ENCODE measurements at places on chromosomes 5 and 9.

- DNase-seq, result no peak
Observed at GRCh38 chr5:111933086-111933485, 176.1 kb upstream of the NREP start.

- no peak for DNase-seq
Observed at GRCh38 chr5:80059354-80059980, 24.3 kb downstream of the THBS4 start.

DNA sequence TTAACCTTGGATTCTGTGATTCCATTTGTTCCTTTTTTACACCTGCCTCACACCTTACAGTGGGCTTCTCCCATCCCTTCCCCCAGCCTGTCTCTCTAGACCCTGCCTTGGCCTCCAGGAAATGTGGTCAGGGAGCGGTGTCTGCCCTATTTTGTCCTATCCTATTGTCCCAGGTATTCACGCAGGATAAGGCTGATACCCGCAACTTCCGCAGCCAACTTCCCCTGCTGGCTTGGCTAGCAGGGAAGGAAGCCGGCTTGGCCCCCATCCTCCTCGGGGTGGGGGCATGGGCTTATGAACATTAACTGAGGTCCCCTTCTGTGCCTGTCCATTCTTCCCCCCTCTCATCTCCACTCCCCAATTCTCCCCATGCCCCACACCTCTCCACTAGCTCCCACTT is 3.5 kb downstream of the CSF1R start:
- DNase-seq, result no peak

DNA sequence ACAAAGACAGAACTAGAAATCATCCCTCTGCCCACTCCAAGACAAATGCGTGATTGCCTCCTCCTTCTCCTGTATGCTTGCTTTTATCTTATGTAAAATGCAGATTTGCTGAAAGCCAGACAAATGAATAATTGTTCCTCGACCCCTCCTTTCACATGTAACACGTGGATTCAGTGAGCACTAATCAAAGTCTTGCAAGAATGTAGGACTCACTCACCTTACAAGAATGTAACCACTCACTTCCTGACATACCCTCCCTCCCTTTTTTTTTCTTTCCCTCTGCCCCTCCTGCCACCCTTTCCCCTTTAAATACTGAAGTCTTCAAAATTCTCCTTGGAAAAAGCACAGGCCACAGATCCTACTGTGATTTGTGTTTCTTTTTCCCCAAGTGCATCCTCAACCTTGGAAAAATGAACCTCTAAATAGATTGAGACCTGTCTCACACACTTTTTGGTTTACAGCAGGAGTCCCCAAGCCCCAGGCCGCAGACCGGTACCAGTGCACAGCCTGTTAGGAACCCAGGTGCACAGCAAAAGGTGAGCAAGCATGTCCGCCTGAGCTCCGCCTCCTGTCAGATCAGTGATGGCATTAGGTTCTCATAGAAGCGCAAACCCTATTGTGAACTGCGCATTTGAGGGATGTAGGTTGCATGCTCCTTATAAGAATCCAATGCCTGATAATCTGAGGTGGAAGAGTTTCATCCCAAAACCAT is 29.4 kb upstream of the HSD17B3 start:
- DNase-seq, result no peak

DNA sequence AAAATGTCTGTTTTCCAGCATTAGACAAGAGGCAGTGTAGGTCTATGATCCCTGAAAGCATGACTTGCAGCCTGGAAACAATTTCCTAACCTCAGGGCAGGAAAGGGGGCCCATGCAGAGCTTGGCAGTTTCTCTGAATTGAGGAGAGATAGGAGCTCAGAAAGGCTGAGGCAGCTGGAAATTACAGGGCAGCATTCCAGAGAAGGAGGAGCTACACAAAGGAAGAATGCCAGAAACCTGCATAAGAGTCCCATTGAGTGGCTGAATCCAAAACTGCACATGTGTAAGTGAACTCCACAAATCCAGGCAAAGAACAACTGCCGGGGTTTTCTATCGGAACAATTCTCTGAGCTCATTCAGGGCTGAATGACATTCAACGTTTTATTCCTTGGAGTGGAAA is 346.8 kb downstream of the PIK3R1 start:
- no peak for DNase-seq

DNA sequence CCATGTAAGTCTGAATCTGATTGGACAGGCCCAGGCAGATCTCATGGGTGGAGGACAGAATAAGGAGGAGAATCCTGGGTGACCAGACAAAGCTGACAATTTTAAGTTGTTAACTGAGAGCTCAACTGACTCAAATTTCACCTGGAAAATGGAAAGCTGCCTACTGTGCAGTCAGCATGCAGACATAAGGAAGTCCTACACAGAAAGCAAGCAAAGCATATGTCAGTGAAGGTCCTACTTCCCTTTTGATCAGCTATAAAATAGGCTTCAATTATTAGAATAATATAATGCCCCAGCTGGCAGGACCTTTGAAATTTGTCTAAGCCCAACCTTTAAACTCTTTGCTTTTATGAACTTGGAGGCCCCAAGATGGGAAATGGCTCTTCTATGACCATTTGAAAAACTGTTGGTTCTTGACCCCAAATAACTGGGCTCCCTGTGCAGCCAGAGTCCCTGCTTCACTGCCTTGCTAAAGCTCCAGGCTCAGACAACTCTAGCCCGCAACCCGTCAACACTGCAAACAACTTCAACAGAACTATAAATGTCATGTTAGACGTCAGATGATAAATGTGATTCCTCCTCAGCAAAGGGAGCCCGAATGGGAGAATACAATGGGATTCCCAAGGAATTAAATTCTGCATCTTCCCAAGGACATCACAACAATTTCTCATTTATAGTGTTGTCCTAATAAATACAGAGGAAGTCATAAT is 118.9 kb upstream of the ADRA1B start:
- no peak for DNase-seq

- no peak for DNase-seq
Observed at GRCh38 chr9:6968271-6968670, 210.5 kb downstream of the KDM4C start.

DNA sequence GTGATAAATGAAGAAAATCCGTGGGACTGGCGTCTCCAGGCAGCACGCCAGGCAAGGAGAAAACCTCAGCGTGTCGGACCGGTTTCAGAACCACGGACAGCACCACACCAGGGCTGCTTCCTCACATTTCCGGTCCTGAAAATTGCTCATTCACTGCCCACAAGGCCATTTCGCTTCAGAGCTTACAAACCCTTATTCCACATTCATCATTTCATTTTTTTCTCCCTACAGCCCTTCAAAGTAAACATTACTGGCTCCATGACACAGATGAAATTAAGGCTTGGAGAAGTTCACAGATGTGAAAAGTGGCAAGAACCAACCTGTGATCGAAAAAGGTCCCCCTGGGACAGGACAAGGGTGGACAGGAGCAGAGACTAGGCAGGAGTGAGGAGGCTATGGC is 1.5 kb upstream of the GPRIN1 start:
- DNase-seq, result peak; percentile 71

- no peak for DNase-seq
Observed at GRCh38 chr9:133492061-133493021, 13.4 kb upstream of the SLC2A6 start.

- DNase-seq, result no peak
Observed at GRCh38 chr9:96214635-96215034, 87.3 kb downstream of the HSD17B3 start.

DNA sequence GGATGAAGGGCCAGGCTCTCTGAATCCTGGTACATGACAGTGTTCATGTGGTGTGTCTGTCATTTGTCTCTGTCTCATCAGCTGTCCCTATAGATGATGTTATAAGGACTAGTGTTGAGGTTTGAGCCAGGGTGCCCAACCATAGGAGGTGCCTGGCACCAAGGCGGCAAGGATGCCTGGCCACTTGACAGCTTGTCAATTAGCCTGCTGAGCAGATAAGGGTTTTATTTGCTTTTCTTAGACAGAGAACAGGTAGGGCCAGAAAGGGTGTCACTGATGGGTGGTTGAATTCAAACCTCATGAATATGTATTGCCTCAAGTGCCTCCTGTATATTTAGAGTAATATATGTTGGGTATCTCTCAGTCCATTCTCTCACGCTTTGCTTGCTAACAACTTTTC is 30.1 kb upstream of the AUH start:
- no peak for DNase-seq

DNA sequence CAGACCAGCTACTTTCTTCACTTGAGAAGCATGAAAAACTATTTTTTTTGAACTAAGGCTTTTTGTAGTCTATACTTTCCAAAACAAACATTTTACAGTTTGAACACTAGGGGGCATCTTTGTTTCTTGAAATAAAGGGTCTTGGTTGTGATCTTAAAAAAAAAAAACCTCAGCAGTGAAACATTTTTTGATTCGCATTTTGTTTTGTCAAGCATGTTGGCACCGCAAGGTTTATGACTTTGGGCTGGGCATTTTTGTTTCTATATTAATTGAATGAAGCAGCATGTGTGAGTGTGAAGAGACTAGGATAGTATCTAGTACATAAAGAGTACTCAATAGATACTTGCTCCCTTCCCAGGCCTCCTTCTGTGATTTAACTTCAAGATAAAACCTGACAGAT is 31.6 kb upstream of the ACOT12 start:
- DNase-seq, result no peak

GRCh38 chr9:107110153-107110552 is 172.9 kb upstream of the RAD23B start:
- no peak for DNase-seq

DNA sequence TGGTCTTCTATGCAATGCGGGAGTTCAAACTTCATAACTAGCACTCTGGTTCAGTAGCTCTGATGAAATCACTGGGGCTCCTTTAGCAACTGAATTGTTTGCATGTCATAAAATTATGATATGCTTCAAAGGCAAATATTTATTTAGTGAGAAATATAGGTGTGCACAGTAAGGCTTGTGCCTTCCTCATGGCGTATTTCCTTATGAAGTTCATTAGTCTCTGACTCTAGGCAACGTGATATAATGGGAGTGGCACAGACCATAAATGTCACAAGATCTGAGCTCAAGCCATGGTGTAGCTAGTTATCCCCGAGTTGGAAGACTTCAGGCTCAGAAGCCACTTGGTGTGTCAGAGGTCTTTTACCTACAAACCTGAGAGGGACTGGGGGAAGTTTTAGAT is 35.5 kb downstream of the PIP5K1B start:
- DNase-seq, result no peak

DNA sequence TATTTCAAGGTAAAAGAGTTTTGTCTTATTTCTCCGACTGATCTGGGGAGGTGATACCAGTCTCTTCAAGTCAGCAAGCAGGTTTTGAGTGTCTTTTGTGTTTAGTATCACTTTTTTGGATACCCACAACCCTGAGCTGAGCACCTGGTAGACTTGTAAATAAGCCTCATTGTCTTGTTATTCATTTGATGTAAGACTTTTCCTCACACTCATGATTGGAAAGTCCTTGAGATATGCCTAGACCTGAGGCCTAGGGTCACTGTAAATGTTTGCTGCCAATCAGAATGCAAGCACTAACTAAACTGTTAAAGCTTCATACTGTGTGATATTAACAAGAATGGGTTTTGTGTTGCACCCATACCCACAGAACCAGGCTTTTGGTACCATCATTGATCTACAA is 100.7 kb upstream of the CKMT2 start:
- DNase-seq, result no peak

GRCh38 chr9:99167119-99167518 is 54.6 kb downstream of the ALG2 start:
- no peak for DNase-seq

GRCh38 chr5:3127423-3127911 is 376.0 kb upstream of the IRX2 start:
- no peak for DNase-seq

DNA sequence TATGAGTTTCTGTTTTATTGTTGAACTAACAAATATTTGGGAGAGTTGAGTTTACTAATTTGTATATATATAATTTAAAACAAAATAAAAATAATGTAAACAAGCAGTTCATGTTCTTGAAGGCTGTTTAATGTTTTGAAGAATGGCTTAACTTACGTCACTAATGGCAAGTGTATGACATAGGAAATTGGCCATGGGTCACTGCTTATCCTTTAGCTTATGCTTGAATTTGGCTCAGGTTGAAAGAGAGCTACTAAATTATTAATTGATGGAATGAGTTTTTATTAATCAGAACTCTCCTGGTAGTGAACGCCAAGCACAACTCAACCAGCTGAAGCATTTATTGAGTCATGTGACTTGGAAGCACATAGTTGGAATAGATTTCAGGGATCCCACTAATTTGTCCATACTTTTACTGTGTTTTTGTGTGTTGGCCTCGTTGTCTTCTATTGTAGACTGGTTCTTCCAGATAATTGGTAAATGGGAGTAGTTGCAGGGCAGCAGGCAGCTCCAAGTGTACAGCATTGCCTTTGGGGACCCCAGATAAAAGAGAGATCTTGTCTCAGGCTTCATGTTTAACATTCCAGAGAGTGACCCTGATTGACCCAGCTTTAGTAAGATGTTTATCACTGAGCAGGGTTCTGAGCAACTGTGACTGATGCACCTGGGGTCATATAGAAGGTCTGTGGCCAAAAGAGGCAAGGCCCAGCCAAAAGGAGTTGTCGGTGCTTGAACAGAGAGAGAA is 13.5 kb downstream of the C5orf58 start:
- no peak for DNase-seq

- no peak for DNase-seq
Observed at GRCh38 chr9:69820955-69821788, 555 bp downstream of the CFAP95 start.

- no peak for DNase-seq
Observed at GRCh38 chr9:99400184-99400731, 178.2 kb downstream of the SEC61B start.

DNA sequence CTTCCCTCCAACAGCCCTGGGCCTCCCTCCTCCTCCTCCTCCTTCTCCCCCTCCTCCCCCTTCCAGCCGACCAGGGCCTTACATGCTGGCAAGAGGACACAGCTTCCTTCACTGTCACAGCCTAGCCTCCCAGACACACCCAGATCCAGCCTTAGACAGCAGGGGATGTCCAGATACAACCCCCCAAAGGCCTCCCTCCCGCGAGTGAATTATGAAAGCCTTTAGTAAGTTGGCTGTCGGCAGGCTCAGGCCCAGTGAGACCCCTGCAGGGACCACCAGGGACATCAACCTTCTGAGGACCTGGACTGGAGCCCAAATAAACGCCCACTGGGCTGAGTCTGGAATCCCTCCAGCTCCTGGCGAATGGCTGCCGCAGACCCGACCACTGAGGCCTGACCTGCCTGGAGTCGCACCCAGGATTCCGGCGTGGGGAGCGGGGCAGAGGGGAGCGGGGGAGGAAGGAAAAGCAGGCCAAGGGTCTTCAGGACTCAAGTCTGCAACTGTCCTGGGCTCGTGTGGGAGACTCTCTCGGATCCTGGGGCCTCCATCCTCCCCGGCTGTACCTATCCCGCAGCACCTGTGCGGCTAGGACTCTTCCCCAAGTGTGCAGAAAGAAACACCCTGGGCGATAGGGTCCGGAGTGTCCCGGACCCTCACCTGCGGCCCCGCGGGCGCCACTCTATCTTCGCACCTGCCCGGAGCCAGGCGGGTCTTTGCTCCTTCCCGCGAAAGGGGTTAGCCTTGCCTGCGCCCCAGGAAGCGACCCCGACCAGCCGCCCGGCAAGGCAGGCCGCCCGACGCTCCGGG is 705 bp downstream of the SEPTIN8 start:
- DNase-seq, result no peak

- DNase-seq, result no peak
Observed at GRCh38 chr5:52706775-52707174, 80.9 kb upstream of the ITGA1 start.

- DNase-seq, result no peak
Observed at GRCh38 chr5:105460721-105461120, 1898.1 kb upstream of the NUDT12 start.

- DNase-seq, result peak; percentile 74
Observed at GRCh38 chr9:126690431-126691051, 76.8 kb downstream of the LMX1B start.

All from activated naive CD8-positive, alpha-beta T cell treated with anti-CD3 and anti-CD28 coated beads, Interleukin-2, amount 10 ng/mL, durations not matched to agents 7 days and 5 days (primary cell).